ENCODE measurements at places on chromosomes 1 and 21.

GRCh38 chr1:156509424-156510034, 9.0 kb upstream of the MEF2D start:
- no peak for DNase-seq

DNA sequence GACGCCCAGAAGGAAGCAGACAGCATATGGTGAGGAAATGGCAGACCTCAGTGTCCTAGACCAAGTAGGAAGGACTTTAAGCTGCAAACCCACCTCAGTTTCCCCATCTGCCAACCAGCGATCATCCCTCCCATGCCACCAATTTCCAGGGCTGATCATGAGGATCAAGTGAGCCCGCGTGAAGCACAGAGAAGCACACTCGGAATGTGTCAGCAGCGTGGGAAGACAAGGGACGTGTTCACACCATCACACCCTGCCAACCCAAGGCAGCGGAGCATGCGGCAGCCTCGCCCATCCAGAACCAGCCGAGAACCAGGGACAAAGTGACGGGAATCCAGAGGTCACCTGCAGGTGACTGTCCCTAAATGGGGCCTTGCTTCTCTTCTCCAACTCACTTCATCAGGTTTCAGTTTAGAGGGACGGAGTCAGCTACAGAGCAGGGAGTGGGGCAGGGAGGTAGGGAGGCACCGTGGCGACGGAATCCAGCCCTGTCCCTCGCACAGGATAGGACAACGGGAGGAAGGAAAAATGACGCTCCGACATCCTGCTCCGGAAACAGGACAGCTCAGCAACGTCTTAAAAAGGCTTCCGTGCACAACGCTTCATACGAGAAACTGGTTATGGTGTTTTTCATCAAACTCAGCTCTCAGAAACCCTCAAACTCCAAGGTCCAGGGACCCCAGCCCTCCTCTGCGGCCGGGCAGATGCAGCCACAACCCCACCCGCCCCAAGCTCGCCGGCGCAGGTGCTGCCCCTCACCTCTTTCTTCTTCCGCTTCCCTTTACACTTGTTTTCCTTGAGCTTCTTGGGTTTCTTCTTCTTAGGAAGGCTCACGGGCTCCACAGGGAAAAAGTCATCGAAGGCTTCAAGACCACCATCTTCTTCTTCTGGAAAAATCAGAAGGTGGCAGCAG, 12.5 kb downstream of the CHD5 start:
- no peak for DNase-seq

DNA sequence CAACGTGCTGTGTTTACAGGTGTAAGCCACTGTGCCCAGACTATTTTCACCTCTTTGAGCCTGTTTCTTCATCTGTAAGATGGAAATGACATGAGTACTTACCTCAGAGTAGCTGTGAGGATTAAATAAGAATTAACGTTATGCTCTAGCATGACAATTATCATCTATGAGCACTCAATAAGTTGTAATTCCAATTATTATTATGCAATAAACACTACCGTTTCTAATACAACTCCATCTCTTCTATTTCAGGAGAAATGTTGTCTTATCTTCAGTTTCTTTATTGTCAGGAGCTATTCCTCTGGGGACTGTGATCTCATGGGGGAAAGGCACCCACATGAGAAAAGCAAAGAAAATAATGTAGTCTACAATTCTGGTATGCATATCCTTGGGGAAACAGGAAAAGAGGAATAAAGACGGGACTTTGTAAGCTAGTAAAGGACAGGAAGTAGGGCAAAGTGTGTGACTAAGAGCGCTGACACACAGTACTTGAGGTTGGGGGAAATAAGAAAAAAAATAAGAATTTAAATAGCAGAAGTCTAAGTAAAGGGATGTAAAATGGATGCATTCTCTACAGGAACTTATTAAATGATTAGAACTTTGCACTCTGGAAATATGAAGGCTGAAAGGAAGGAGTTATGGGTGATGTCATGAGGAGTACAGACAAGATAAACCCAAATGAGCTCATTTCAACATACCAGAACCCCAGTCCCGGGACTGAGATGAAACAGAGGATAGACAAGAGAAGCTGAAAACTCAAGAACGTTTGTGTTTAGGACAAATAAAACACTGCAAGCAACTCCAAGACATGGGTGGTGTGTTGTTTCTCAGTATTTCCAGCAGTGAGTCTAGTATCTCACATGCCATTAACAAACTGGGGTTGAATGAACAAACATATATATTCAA, 9.8 kb downstream of the PHC2 start:
- DNase-seq = no peak

GRCh38 chr1:14392859-14393365, 205.6 kb upstream of the KAZN start:
- DNase-seq = no peak

DNA sequence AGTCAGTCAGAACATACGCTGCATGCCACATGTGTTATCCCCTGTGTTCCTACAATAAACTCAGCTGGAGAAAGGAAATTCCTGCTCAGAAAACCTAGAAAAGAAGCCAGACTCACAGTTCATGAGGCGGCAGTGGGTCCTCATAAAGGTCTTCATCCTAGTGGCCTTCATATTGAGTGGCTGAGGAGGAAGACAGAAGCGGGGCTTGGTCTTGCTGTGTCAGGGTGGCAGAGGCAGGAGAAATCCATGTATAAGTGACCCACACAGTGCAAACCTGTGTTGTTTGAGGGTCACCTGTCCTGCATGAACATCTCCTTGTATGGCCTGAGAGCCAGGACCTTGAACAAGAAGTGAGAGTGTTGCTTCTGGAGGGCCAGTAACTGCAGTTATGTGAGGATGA, 4.0 kb upstream of the WNT3A start:
- DNase-seq = no peak

DNA sequence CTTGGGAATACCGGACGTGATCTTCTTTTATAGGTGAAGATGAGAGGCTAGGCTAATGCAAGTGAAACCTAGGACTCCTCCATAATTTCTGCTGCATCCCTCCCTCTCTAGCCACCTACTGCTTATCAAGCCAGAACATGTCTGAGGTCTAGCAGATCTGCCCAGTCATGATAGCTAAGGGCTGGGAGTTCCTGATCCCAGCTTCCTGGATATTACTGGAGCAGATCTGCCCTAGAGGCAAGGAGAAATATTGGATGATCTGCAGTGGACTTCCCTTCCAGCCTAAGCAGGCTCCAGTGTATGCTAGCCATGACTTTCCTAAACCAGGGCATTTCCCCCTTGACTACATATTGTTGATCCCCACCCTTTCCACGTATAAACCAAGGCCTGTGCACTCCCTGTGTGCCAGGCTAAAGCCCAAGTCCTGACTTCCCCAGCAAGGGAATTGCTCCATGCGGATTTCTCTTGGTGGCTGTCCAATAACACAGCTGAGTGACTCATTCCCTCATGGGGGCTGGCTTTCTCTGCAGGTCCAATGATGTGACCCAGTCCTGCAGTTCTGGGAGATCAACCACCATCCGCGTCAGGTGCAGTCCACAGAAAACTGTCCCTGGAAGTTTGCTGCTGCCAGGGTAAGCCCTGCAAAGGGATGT, 15.5 kb upstream of the SARS1 start:
- no peak for DNase-seq

- no peak for DNase-seq
These were observed 123.7 kb downstream of the NTNG1 start for GRCh38 chr1:107264561-107264960.

GRCh38 chr1:40857737-40858136, 4.4 kb downstream of the CITED4 start:
- DNase-seq = no peak

- DNase-seq = no peak
These were observed 69.2 kb upstream of the PDC start for GRCh38 chr1:186530109-186530508.

DNA sequence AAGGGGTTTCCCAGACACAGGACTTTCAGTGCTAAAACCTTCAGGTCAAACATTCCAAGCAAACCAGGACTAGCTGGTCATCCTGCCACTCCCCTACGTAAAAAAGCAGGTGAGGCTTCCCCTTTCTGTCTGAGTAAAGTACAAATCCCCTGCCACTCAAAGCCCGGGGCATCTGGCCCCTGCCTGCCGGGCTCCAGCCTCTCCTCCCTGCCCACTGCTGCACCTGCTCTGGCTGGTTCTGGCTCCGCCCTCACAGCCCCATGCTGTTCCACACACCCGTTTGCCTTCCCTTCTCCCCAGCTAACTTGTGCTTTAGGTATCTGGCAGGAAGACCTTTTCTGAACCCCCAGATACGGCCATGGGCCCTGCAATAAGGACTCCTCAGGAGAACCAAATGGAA, 23.3 kb upstream of the S100A7 start:
- DNase-seq = no peak

GRCh38 chr1:229420765-229421164, 13.1 kb downstream of the ACTA1 start:
- DNase-seq = no peak

DNA sequence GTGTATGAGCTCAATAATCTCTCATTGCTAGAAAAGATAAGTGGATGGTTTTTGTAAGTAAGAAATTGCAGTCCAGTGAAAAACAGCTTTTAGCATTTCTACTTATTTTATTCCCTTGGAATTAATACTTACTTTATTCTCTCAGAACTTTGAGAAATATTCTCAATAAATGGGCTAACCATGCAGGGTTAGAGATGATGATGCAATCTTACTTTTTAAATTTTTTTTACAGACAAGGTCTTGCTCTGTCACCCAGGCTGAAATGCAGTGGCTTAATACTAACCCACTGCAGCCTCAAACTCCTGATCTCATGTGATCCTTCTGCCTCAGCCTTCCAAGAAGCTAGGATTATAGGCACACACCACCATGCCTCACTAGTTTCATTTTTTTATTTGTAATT, 440.8 kb upstream of the ZP4 start:
- no peak for DNase-seq

- no peak for DNase-seq
These were observed 2.2 kb upstream of the LYPD8 start for GRCh38 chr1:248757784-248758195.

- no peak for DNase-seq
These were observed 18.3 kb downstream of the PPT1 start for GRCh38 chr1:40078512-40079333.

DNA sequence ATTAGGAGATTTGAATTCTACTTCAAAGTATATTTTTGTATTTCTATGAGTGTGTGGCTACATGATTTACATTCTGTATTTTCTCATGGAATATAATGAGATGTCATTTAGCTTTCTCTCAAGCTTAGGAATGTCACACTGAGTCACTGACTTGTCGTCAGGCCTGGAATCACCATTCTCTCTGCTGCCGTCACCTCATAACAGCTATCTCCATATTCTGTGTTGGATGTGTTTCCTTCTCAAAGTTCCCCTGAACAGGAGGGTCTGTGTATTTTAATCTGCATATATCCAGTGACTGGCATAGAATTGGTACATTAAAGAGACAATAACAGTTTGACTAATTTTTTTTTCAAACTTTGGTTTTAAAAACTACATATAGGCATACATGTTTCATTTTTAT, 35.9 kb downstream of the LYPLAL1 start:
- no peak for DNase-seq

DNA sequence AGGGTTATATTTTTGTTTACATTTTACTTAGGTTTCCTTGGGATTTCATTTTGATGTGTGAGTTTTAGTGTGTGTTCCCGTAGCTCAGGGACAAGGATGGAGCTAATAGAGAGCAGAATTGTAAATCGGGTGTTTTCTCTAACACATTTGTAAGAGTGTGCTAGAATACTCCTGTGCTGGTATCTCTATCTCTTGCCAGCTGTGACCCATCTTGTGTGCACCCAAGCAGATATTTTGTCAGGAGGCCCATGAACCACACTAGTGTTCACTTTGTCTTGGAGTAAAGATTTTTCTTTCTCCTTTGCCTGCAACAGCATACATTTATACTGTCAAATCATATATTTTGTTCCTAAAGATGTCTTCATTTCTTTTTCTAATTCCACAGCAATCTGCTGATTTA, 23.4 kb downstream of the KRTAP19-8 start:
- no peak for DNase-seq
